ENCODE measurements at places on chromosomes 11 and 22.

DNA sequence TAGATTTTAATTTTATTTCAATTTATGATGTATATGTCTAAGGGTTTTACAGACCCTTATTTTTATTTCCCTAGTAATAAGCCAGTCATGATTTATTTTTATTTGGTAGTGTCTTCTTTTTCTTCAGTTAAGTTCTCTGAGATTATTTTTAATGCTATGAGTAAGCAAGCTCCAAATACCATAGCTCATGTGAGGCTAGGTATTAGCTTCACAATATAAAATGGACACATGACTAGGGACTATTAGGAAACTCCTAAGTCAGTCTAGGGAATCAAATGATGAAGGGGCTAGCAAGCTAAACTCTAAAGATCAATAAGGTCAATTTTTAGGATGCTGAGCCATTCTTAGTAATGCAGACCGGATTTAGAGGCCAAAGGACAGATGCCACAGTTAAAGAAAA lies 45.9 kb downstream of the CKAP5 start:
- no peak for DNase-seq

DNA sequence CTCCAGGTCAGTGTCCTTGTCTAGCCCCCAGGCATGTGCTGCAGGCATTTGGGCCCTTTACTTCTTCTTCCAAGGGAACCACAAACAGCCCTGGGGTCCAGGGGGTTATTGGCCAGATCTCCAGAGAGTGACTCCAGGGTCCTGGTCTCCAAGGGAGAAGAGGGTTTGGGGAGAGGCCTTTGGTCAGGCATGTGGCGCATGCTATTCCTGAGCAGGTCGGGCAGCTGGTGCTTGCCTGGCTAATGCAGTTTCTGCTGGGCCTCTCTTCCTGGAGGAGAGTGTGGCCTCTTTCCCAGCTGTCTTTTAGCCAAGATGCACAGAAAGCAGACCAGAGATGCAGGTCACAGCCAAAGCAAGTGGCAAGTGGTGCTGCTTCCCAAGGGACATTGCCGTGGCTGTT lies 3.8 kb upstream of the RFPL2 start:
- no peak for DNase-seq

- no peak for DNase-seq
These were observed 14.5 kb downstream of the HORMAD2 start for GRCh38 chr22:30094804-30095203.

- DNase-seq = no peak
These were observed 133.6 kb downstream of the CASP12 start for GRCh38 chr11:104764710-104765045.

- DNase-seq = no peak
These were observed 75.2 kb downstream of the WNT11 start for GRCh38 chr11:76131142-76131541.

GRCh38 chr11:96288915-96289314 lies 54.1 kb downstream of the MAML2 start:
- no peak for DNase-seq

DNA sequence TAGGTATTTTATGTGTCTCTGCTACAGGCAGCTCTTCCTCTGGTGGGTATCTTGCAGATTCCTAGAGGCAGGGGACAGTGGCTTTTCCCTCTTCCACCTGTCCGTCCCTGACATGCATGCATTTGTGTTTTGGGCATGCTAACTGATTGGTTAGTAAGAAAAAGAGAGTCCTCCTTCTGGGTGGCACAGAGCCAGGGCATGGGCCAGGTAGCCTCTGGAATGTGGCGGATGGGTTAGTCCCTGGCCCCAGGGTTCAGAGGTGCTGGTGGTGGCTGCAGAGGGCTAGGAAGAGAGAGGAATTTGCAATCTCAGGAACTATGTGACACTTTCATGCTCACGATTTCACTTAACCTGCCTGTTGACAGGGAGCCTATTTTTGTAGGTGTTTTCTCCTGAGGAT lies 5.8 kb upstream of the MS4A15 start:
- no peak for DNase-seq

DNA sequence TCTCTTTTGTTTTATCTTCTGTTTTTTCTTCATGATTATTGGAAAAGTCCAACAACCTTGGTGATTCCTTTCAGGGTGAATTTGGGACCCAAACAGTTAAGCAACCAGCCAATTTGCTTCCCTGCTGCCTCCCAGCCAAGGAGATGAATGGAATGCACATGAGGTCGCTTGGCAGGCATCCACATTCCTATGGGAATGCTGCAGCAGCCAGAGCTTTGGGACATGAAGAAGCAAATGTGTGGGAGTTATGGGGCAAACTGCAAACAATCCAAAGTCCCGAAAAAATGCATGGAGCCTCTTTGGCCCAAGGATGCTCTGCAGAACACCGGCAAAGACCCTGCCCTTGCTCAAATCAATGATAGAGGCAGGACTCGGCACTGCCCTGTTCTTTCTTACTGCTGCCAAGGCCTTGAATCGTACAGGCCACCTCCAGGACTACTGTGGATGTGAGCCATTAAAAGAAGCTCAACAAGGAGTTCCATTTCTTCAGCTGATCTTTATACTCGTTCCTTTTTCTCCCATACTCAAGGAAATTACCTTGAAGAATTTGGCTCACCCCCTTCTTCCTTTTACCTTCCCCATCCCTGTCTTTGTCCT lies 117.3 kb upstream of the TEAD1 start:
- DNase-seq = no peak

- no peak for DNase-seq
These were observed 28.0 kb downstream of the MOB2 start for GRCh38 chr11:1458340-1459218.

- no peak for DNase-seq
These were observed 9.1 kb downstream of the DENND6B start for GRCh38 chr22:50317674-50318073.

DNA sequence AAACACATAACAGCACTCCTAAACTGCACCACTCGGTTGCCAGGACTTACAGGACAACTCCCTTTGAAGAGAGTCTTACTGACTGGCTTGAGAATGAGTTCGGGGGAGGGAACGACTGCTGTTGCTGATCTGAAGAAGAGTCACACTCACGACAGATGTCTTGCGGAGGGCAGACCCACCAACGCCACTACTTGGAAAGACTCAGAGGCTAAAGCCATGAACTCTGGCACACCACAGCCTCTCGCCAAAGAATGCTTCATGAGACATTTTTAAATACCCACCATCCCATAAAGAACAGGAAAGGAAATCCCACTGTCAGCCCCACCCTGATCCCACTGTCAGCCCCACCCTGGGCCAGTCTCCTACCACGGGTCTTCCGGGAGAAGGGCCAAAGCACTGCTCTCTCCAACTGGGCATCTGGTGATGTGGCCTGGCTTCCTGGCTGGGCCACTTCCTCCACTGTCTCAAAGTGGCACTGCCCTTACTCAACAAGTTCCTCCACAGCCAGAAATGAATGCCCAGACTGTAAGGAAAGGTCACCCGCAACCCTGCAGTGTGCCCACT lies 73.6 kb downstream of the MICAL3 start:
- DNase-seq = no peak

DNA sequence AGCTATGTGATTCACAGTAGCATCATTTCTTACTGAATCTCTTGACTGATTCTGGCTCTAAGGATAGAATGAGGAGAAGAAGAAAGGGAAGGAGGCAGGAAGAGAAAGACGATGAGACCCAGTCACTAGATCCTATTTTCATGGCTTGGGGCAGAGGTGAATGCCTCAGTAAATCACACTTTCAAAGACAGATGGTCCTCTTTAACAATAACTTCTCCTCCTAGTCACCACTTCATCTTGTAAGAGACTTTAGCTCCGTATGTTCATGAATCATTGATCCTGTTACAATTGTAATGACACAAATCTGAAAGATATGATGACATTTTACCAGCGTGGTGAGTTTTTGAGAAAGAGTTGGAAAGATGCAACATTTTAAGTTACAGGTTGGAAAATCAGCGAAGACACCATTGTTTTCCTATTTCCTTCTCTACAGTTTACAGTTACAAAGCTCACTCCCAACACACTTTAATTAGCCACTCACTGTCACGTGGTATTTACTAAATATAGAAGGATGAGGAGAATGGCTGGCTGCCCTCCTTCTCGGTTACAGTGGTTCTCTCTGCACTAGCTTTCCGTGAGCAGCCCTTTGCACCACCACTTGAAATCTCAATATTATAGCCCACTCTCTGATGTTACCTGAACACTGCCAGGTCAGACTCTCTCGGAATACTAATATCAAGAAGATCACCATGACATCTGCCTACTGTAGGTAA lies 205.8 kb downstream of the CADM1 start:
- no peak for DNase-seq

GRCh38 chr11:60183591-60184205 lies 815 bp upstream of the MS4A6A start:
- no peak for DNase-seq

GRCh38 chr11:1824221-1825038 lies 10.4 kb upstream of the SYT8 start:
- no peak for DNase-seq

Measured in stimulated activated CD4-positive, alpha-beta T cell treated with anti-CD3 and anti-CD28 coated beads, Interleukin-1b, Interleukin-23, amount 100 ng/mL, for 48 hours (primary cell).